Activated CD4-positive, alpha-beta T cell treated with anti-CD3 and anti-CD28 coated beads for 48 hours (primary cell): ENCODE measurements at places on chromosomes 6 and 20.

DNA sequence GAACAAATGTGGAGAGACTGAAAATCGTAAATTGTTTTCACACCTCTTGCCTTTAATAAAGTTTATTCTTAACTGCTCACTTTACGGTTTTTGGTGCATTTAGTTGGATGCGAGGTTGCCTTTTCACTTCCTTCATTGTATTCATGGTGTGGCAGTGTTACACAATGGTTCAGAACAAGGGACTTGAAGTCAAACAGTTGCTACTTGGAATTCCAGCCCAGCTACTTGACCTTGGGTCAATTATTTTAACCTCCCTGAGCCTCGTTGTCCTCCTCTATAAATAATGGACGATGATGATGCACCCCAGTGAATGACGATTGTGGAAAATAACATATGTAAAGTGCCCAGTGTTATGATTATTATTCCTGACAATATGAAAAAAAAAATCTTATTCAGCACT, 72.3 kb downstream of the CARMIL1 start:
- no peak for DNase-seq

DNA sequence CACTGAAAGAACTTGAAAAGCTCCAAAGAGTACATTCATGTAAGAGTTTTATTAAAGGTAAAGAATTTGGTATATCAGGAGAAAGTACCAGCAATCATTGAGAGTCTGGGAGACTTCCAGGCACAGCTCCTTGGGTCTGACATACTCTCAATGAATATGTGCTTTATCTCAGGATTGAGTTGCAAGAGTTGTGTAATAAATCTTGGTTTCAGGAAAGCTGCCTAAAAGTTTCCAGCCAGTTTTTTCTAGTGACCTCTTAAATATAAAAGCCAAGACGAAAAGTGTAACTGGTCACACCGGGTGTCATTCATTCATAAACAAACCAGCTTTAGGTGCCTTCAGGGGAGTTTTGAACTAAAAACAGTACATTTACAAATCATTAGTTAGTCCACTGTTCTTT, 21.6 kb upstream of the GJA1 start:
- no peak for DNase-seq

- peak; percentile 67 for DNase-seq
These were observed 15.7 kb downstream of the ADISSP start for GRCh38 chr20:3751675-3752385.

GRCh38 chr6:42141603-42142117, 760 bp downstream of the C6orf132 start:
- no peak for DNase-seq

DNA sequence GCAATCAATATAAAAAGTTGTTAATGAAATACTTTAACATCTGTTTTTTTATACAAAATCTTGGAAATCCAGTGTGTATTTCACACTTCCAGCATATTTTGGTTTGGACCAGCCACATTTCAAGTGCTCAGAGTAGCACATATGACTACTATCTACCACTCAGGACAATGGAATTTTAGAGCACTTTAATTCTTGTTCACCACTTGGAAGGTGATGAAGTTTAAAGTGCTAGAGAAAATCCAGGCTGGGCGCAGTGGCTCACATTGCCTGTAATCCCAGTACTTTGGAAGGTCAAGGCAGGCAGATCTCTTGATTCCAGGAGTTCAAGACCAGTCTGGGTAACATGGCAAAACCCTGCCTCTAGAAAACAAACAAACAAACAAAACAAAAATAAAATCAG, 6.1 kb upstream of the SLC35B3 start:
- DNase-seq, result no peak
